Fibroblast of the conjunctiva (primary cell): ENCODE measurements at places on chromosomes 1 and 21.

- DNase-seq: no peak
These were observed 49.6 kb downstream of the MTR start for GRCh38 chr1:236844499-236845271.

GRCh38 chr1:94271373-94271772, 34.0 kb upstream of the ARHGAP29 start:
- no peak for DNase-seq

DNA sequence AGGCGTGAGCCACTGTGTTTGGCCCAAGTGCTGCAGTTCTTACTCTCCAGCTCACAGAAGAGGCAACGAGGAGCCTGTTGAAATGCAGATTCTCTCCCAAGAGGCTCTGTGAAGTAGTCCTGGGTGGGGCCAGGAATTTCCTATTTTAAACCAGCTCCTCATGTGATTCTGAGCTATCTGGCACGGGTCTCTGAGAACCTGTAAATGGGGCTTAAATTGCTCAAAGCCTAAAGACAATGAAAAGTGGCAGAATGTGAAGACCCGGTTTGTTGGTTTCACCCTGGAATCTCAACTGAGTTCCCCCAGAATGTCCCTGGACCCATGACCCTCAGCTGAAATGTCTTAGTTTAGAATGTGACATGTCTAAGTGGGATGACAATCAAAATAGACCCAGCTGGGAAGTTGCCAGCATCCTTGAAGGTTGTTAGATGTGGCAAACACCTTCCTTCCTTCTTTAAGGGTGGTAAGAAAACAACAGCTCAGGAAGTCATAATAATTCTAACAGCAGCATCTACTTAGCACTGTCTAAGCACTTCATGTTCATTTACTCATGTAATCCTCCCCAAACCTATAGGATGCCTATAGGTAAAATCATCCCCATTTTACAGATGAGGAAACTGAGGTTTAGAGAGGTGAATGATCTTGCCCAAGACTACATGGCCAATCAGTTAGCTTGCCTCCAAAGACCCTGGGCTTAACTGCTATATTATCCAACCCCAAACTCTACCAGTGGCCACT, 20.9 kb upstream of the ATP5PO start:
- no peak for DNase-seq

GRCh38 chr1:59046134-59046533, 250.8 kb upstream of the FGGY start:
- DNase-seq: no peak

DNA sequence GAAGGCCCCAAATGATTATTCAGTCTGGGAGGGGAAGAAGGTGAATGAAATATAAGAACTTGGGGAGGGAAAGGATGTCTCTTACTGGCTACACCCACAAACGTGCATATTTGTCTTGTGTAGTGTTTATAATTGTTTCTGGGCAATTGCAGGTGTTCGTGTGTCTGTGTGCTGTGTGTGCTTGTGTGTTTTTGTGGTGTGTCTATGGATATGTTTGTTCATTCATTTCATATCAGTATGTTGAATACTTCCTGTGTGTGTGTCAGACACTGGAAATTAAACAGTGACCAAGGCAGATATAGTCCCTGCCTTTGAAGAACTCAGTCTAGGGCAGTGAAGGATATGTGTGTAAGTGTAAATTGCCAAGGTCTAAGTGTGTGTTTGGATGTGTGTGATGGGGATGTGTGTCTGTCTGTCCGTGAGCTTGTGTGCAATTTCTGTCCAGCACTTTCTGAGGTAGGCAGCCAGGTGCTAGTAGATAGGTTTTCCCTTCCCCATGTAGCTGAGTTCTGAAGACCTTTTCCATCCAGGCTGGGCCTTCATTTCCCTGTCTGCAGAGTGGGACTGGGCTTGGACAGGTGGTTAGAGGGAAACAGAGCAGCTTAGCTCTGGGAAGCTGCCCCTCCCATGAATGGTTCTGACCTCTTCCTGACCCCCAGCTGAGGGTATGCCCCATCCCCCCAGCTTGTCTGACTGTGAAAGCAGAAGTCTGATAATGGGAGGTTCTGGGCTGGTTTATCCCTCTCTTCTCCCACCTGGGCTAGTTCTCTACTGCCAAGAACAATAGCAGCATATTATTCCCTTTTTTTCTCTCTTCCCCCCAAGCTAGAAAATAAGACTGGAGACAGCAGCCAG, 3.8 kb downstream of the AGO1 start:
- no peak for DNase-seq

GRCh38 chr1:52186449-52186848, 44.6 kb downstream of the ZFYVE9 start:
- no peak for DNase-seq

GRCh38 chr1:208083016-208083714, 161.0 kb downstream of the PLXNA2 start:
- no peak for DNase-seq

GRCh38 chr1:212482637-212483441, 50.1 kb downstream of the NENF start:
- DNase-seq: peak; percentile 47

DNA sequence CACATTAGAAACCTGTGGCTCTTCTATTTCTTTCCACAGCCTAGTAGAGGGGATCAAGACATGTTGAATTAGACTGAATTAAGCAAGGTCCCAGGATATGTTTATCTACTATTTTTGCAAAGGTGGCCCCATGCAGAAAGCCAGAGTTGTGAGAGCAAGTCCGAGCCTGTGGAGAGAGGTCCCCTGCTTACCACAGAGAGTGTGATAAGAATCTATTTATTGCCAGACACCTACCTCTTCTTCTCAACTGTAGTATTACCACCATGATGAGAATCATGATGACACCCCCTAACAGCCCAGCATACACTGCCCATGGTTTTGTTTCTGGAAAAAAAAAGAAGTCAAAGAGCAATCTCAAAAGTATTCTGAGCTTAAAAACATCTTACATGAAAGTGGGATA, 23.0 kb downstream of the SLAMF1 start:
- no peak for DNase-seq

DNA sequence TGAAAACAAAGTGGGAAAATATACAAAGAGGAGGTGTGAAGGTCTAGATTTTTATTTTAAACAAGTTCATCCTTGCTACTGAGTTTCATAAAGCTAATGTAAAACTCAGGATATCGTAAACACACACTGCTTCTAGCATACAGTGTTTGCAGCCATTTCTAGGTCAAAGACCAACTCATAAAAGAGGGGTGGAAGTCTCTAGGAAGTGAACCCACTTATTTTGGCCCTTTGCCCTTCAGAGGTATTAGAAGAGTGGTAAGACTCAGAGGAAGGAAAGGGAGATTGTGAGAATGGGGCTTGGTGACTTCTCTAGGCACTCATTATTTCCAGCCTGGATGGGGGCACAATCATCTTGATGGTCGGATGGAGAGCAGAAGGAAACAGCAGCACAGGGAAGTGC, 91.2 kb downstream of the TNFSF18 start:
- DNase-seq: no peak

DNA sequence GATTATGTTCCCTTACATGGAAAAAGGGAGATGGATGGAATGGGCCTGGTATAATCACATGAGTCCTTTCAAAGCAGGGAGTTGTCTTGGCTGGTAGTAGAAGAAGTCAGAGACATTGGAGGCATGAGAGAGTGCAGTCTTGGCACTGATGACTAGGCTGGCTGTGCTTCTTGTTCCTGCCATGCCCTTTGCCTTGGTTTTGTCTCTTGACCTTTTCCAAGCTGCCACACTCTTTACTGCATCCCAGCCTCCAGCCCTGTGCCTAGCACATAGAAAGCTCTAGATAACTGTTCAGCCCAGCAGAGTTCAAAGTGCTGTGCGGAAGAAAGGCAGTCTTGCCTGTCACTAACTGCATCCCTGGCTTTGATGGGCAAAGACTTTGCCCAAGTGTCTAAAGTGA, 412.6 kb downstream of the PRDM2 start:
- DNase-seq: no peak

GRCh38 chr1:199123615-199124014, 484.8 kb downstream of the PTPRC start:
- no peak for DNase-seq

DNA sequence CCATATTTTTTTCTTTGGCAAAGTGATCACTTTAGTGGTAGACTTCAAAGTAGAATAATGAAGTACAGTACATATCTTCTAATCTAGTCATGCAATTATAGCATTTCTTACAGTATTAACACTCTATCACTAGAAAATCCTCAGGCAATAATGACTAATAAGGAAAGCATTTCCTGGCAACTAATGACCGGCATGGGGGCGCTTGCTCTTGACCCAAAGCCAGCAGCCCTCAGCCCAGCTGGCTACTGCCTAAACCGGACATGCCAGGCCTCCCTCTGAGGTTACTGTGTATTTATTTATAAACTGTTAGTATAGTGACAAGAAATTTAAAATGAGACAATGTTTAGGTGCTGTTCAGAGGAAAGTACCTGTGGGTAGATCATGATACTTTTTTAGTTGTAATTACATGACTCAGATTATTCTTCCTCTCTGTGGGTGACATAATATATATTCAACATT, 633.8 kb downstream of the PTPRC start:
- DNase-seq: peak; percentile 72

DNA sequence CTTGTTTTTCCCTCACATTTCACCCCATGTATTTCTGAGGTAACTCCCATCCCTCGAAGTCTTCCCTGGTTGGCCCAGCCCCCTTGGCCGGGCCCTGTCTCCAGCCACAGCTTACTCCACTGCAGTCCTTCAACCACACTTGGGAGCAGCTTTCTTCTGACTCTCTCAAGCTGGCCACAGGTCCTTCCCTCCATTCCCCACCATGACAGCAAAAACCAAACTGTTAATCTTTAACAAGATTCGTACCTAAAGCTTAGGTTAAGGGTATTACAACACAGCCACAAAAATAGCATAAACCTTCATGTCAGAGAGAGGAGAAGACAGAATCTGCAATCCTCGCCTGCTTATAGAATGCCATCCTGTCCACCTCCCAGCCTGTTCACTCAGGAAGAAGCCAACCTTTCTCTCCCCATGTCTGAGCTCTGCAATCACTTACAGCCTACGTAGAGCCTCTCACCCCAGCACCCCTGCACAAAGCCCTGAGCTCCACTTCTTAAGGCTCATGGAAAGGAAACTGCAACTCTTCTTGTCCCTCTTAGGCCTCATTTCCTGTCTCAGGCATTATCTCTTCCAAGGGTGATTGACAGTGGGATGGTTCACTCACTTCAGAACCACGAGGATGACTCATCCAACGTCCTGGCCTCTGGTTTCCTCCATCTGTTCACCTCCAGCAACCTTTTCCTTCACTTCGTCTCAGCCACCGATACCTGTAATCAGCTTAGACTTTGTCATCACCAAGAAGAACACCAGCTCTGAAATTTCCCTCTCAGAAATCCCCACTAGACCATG, 72.8 kb downstream of the CD2 start:
- no peak for DNase-seq

DNA sequence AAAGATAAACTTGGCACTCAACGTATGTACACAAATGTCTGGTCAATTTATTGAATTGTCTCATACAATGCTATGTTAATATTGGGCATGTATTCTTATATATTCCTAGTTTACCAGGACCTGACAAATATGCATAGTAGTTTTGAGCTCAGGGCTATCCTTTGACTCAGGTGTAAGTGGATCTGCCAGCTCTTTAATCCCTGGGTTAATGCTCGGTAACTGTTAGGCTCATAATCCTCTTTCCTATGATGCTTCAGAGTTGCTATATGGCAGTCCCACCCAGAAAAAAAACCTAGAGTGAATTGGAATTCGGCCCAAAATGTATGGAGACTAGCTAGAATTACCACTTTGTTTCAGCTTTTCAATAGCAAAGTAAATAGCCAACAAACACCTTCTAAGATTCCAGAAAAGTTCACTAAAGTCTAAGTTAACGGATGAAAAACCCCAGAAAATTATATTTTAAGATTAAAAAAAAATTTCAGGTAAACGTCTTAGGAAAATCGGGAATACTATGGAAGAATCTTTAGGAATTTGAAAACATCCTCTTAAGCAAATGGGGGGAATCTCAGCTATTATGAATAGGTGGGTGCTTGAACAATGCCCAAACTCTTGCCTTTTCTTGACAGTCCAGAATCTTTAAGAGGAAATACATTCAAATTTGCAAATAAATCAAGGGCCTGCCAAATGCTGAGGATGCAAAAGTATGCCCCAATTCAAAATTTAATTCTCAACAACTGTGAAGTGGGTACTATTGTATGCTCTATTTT, 10.9 kb downstream of the H3-3A start:
- DNase-seq: no peak

DNA sequence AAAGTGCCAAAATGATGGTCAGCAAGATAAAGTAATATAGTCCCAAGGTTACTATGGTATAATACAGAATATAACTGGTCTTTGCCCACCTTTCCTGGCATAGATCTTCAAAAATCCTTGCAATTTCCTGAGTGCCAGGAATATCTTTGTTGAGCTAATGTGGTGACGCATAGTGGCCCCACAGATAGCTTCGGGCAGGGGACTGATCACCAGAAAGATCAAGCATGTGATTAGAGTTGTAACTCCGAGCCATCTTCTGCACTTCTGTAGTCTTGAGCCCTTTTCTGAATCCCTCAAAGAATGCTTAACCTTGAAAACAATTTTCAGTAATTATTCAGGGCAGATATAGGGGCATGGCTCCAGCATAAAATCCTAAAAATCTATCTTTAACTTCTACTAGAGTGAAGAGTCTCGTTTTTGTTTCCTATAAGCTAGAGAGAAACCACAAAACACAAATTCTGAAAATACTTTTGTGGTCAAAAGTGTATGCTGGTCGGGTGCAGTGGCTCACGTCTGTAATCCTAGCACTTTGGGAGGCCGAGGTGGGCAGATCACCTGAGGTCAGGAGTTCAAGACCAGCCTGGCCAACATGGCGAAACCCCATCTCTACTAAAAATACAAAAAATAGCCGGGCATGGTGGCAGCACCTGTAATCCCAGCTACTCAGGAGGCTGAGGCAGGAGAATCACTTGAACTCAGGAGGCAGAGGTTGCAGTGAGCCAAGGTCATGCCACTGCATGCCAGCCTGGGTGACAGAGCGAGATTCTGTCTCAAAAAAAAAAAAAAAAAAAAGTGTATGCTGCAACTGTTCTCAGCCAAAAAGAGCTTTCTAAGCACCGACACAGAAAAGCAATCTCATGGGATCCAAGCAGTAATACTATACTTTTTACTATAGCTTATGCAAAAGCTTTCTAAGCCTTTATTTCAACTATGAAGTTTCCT, 62.8 kb downstream of the NVL start:
- no peak for DNase-seq
